Anterior cingulate cortex (tissue), 58 donors: ENCODE measurements at places on chromosomes 2 and 18.

DNA sequence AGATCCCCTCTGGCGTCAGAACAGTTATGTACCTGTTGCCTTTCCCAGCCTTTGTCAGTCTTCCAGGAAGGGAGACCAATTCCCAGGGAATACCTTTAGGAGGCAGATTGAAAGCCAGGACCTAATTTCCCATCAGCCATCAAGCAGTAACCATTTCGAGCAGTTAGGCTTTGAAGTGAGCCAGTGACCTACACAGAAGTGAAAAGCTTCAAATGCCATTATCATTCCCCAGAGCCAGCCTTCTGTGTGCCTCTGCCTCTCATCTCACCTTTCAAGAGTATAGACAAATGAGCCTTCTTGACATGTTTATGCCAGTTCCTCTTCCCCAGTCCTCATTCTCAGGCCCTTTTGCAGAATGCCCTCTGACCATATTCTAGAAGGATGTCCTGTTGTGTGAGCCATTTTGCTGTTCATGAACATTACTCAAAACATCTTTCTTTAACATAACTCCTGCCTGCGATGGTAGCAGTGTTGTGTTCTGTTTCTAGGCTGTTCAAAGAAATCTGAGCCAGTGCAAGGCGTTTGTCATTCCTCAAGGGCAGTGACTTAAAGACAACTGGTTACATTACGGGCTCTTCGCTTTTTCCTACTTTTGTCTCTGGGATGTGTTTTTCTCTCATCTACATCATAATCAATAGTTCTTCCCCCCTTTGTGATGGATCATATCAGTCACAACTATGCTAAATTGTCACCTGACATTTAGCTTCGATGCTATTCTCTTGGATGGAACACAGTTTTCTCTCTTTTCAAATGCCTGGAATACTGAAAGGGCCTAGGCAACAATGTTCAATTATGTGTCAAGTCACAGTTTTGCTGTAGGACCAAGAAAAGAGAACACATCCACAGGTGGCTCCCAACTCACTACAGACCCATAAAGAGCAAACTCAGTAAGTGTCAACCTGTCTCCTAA is 138.6 kb downstream of the ALK start:
- DNase-seq = no peak

DNA sequence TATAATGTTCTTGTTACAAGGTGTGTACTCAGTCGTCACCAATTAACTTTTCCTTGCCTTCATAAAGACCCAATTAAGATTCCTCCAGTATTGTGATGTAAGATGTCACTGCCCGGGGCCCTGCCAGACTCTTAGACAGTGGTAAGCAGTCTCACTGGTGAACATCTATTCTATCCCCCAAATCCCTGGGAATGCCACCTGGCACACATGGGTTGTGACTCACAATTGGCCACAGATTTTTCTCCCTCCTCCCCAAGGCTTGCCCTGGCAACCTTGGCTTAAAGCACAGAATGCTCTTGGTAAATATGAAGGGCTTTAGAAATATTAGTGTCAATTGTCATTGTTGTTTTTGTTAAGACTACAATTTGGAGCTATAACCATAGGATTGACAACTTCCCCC is 287.9 kb downstream of the ETAA1 start:
- no peak for DNase-seq

DNA sequence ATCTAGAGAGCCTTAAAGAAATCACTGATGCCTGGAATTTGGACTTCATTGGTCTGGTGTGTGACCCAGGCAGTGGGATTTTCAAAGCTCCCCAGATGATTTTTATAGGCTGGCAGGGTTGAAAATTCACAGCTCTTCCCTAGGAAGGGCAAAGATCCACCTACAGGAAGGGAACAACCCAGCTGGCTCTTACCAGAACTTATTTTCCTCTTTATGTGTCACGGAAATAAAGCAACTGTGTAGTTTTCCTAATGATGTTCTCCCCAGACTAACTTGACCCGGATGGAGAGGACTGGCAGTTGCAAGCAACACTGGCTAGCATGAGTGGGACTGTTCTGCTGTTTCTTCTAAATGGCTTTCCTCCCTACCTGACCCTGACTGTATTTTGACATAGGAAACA is 235.6 kb downstream of the ALPK2 start:
- DNase-seq = no peak

- no peak for DNase-seq
Observed at GRCh38 chr2:43568228-43568627, 27.6 kb downstream of the THADA start.

GRCh38 chr2:76675212-76675611 is 847.0 kb downstream of the LRRTM4 start:
- no peak for DNase-seq

GRCh38 chr18:73043211-73043610 is 175.4 kb upstream of the NETO1 start:
- no peak for DNase-seq

GRCh38 chr2:165494573-165494972 is 25.1 kb downstream of the CSRNP3 start:
- no peak for DNase-seq

- DNase-seq = no peak
Observed at GRCh38 chr2:187615364-187615763, 61.1 kb upstream of the TFPI start.

DNA sequence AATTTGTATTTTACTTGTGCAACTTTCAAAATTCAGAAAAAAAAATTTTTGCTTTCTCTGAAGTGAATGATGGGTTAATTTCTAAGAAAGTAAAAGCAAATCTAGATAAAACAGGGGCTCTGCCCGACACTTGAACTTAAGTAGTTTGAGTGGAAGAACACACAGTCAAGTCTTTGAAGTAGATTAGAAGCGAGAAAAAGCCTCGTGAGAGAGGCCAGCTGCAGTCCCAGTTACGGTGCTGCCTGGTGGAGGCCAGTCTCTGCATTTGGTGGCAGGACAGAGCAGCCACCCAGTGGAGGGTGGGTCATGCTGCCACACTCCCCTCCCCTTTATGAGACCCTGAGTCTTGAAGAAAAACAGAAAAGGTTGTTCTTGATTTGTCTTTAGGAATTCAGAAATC is 81.8 kb downstream of the INPP5D start:
- DNase-seq = no peak

GRCh38 chr2:175035806-175036205 is 30.6 kb upstream of the CHN1 start:
- no peak for DNase-seq

DNA sequence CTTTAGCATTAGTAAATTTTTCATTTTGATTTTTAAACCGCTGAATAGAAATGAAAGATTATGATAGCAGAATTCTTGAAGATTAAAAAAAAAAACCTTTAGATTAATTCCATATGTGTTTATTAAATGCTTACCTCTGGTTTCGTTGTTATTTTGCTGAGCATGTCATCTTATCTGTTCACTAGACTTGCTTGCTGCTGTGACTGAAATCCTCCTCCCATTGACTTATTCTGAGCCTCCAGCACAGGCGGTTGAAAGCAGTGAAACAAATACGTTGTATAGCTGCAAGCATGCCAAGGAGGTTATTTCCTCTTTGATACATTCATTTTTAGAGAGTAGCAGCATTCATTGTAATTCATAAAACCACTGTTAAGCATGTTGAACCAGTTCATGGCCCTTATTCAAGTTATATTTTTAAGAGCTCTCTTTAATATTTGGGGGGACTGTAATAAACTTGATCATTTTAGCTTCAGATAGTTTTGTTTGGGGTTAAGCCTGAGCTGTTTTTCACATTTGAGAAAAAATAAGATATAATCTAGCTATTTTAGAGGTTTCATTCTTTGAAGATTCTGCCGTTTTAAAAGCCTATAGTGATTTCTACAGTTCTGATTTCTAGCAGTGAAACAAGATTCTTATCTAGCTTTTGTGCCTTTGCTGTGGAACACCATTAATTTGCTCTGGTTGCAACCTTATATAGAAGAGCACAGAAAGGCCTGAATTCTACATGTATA is at the start of gene HTR2B:
TSS of gene HTR2B (minus strand) at position 205 of the 731 bp plus-strand sequence. CDS start 1,278 bp downstream, outside the sequence.
- DNase-seq = no peak

GRCh38 chr2:233353769-233354499 is at the start of gene DGKD:
Gene DGKD (plus strand): TSS chr2:233354494. CDS start chr2:233354519, 25 bp downstream.
- DNase-seq = no peak

DNA sequence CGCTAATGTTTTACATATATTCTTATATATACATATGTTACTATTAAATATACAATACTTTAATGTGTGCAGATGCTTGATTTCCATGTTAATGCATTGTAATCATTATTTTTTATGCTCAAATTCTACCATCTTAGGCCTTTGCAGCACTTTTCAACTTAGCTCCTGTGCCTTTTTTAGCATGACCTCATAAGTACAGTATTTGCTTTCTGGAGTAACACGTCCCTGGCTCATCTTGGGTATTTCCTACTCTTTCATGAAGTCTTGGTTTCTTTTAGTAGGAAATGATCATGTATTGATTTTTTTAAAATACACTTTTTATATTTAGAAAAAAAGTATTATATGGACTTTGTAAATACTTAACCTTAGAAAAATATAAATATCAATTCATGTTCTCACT is 36.5 kb downstream of the CAB39 start:
- DNase-seq = no peak
